CD4-positive, alpha-beta T cell treated with Interleukin-4 for 1 hour (primary cell): ENCODE measurements at places on chromosomes 2 and 18.

- DNase-seq: no peak
Observed at GRCh38 chr2:241868661-241869081, 858 bp upstream of the RTP5 start.

- DNase-seq: no peak
Observed at GRCh38 chr2:40213619-40214018, 238.3 kb downstream of the SLC8A1 start.

GRCh38 chr2:152467677-152468410 lies 132.9 kb downstream of the FMNL2 start:
- no peak for DNase-seq

DNA sequence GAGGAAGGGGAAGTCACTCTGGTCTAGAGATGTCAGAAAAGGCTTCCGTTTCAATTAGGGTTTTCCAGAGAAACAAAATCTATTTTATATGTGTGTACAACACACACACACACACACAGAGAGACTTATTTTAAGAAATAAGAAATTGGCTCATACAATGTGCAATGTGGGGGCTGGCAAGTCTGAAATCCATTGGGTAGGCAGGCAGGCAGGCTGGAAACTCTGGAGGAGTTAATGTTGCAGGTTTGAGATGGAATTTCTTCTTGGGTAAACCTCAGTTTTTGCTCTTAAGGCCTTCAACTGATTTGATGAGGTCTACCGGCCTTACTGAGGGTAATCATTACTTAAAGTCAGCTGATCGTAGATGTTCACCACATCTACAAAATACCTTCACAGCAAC lies 62.6 kb downstream of the MDH1 start:
- DNase-seq: no peak

DNA sequence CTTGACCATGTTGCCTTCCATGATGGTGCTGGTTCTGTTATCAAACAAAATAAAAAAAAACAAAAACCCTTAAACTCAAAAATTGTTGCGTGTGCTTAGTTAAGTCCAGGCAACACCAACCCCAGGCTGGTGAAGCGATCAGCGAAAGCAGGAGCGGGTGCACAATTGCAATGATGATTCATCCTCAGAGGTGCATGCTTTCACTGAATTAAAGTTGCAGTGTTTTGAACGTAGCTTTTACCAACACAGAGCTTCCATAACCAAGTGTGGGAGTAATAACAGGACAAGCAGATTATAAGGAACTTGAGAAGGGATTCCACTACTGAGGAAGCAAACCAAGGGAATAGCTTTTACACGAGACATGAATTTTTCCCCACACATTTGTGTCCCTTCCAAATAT lies 39.7 kb upstream of the RAPH1 start:
- no peak for DNase-seq

- no peak for DNase-seq
Observed at GRCh38 chr2:195447323-195447975, 209.6 kb upstream of the SLC39A10 start.

- DNase-seq: no peak
Observed at GRCh38 chr2:2237563-2237962, 93.5 kb downstream of the MYT1L start.

- DNase-seq: no peak
Observed at GRCh38 chr18:22745966-22746365, 187.2 kb upstream of the RBBP8 start.

DNA sequence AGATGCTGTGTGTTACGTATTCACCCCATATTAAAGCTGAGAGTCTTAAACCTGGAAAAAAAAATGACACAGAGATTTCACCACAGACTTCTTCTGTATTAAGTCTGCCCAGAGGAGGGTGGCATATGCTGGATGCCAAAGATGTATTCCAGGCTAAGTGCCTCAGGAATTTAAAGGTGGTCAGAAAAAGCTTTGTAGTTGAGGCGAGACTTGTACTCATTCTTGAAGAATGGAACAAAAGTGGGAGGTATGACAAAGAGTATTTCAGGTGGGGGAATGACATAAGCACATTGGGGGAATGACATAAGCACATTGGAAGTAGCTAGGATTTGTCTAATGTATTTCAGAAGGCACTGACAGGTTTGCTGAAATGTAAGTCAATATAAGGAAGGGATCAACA lies 98.6 kb downstream of the BABAM2 start:
- no peak for DNase-seq

DNA sequence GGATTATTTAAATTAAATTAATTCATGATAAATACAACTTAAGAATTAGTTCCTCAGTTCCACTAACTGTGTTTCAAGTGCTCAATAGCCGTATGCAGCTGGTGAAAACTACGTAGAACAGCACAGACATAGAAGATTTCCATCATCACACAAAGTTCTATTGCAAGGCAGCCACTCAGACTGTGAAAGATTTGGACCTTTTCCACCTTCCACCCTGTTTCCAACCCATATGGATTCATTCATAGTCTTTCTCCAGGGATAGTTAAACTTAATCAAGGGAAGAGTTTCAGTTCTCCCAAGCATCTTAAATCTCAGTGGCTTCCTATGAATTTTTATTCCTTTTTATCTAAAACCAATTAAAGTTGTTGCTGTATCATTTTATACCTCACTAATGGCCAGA lies 2030.8 kb downstream of the SUCLG1 start:
- DNase-seq: no peak

GRCh38 chr2:111054791-111055691 lies 65.7 kb upstream of the BCL2L11 start:
- no peak for DNase-seq

DNA sequence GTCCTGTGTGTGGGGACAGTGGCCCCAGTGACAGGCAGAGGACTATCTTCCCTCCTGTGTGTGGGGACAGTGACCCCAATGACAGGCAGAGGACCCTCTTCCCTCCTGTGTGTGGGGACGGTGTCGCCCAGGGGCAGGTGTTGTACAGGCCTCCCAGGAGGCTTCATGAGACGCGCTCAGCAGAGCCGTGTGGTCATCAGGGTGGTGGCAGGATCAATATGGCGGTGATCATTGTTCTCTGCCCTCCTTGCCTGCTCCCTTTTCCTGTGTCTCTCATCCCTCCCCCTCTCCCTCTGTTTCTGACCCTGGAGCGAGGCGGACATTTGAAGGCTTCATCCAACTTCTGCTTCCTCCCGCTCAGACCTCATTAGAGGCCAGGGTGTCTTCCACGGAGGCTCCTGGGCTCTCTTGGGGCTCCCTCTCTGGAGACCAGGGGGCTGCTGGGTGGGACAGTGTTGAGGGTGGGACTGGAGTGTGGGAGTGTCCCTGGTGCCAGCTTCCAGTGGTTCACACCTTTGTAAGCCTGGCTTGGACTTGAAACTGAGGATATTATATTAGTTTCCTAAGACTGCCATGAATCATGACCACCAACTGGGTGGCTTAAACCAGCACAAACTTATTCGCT lies 59.5 kb downstream of the ACKR3 start:
- DNase-seq: no peak

DNA sequence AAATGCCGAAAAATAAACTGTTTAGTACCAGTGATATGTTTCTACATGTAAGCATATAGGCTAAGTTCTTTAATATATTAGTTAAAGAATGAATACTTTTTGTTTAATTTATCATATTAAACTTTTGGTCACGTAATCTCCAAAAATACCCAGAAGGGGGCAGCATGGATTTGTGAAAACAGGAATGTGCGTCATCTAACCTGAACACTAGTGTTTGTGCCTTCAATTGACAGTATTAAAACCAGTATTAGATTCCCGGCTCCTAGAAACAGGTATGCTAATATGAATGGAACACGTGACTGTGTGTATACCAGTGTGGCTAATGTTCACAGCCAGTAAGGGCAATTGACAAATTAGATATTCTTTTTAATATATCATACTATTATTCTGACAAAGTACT lies 51.8 kb downstream of the WDR7 start:
- peak; percentile 45 for DNase-seq

GRCh38 chr2:65537651-65538385 lies 105.4 kb upstream of the SPRED2 start:
- no peak for DNase-seq

- DNase-seq: no peak
Observed at GRCh38 chr18:79896738-79897137, 54.7 kb downstream of the SLC66A2 start.

DNA sequence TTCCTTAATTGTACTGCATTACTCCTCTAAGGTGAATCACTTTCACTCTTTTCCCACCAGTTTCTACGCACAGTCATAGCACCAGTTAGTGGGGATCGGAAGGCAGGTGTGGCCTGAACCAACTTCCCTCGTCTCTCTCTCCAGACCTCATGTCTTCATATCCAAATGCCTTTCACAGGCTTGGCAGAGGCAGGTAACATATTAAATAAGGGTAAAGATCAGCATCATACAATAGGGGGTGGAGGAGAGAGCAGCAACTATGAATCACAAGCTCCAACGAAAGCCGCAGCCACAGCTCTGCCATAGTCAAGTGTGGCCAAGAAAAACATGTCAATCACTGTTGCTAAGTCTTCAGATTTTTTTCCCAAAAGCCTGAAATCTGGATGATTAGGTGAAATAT lies 40.3 kb downstream of the AP1S3 start:
- DNase-seq: no peak

DNA sequence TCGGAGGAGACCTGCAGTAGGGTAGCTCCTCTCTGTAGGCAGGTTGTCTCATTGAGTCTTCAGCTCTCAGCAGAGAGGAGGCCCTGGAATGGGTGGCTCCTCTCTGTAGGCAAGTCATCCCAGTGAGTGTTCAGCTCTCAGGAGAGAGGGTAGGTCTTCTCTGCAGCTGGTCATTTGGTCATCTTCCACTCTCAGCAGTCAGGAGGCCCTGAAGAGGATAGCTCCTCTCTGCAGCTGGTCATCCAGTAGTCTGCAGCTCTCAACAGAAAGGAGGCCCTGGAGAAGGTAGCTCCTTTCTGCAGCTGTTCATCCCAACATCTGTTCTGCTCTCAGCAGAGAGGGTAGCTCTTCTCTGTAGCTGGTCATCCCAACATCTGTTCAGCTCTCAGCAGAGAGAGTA lies 26.0 kb upstream of the RUFY4 start:
- DNase-seq: no peak

DNA sequence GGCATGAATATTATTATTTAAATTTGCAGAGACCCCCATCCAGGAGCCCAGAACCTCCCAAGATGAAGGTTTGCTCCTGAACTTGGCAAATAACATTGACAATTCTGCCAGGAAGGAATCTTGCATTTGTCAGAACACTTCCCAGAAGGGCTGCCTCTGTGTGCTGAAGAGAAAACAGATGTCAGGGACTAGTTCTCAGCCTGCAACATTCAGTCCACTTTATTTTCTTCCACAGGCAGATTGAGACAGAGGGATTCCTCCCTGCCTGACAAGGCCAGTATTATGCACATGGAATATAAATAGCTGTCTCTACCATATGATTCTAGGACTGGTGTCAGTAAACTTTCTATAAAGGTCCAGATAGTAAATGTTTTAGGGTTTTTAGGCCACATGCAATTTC lies 171.5 kb upstream of the SIX2 start:
- no peak for DNase-seq

DNA sequence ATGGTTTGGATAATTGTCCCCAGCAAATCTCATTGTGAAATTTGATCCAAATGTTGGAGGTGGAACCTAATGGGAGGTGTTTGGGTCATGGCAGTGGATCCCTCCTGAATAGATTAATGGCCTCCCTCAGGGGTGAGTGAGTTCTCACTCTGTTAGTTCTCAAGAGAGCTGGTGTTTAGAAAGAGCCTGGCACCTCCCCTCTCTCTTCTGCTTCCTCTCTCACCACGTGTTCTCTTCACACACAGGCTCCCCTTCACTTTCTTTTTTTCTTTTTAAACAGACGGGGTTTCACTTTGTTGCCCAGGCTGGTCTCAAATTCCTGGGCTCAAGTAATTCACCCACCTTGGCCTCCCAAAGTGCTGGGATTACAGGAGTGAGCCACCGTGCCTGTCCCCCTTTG lies 111.6 kb upstream of the LTBP1 start:
- DNase-seq: no peak

- DNase-seq: no peak
Observed at GRCh38 chr2:85401464-85401805, 8.7 kb downstream of the CAPG start.

- DNase-seq: no peak
Observed at GRCh38 chr2:203662951-203663350, 43.5 kb upstream of the CD28 start.

GRCh38 chr2:40455661-40456060 lies 3.8 kb upstream of the SLC8A1 start:
- DNase-seq: no peak

DNA sequence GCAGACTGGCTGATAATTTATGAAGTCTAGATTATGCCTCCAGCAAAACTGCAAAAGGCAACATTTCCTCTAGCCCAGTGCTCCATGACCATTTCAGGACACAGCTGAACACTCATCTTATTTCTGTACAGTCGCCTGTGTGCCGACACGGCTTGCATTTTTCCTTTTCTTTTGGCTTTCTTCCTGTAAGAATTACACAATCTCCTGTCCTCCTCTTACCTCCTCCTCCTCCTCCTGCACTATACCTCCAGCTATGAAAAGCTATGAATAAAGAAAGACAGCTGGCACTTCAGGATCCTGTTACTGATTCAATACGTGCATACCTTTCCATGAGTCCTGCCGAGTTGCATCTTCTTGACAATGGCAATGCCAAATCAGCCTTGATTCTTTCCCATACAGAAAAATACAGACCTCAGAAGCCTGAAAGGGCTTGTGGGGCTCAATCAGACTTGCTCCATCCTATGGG lies 32.2 kb upstream of the TRIB2 start:
- no peak for DNase-seq

GRCh38 chr2:48114256-48114655 lies 208.0 kb upstream of the FBXO11 start:
- DNase-seq: peak; percentile 35

- no peak for DNase-seq
Observed at GRCh38 chr2:112483042-112483473, 1.1 kb downstream of the TTL start.

DNA sequence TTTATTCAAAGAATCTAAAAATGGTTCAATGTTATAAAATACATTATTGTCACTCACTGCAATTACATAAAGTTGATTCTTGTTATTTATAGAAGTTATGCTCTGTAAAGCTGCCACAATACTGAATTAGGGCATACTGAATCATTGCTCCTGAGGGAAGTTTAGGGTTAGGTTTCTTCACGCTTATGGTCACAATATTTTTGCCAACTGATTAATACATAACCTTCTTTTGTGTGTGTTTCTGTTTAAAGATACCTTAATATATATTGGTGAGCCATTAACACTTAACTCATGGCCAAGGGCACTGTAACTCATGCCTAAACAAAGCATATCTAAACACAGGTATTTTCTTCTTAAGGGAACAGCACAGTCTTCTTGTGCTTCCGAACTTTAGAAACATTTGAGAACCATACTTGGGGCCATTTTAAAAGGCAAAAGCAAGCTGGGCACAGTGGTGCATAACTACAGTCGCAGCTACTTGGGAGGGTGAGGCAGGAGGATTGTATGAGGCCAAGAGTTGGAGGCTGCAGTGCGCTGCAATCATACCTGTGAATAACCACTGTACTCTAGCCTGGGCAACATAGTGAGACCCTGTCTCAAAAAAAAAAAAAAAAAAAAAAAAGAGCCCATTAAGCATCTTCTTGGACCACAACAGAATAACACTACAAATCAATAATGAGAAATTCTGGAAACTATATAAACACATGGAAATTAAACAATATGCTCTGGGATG lies 15.6 kb downstream of the DARS1 start:
- no peak for DNase-seq
